ENCODE measurements at places on chromosomes 6 and 20. TPM values are rescaled to one million over a fixed set of nuclear protein-coding genes. Genes with fewer than 3 reads are reported as not detected.

The TRIM40 gene
- not detected for total RNA-seq

The NOTCH4 gene
- 1.6 TPM for total RNA-seq

The RSPH4A gene
- total RNA-seq: 0.32 TPM

The TFAP2D gene
- total RNA-seq: not detected

The DEFB124 gene
- not detected for total RNA-seq

The HBS1L gene
- 76.7 TPM for total RNA-seq

All from fibroblast of villous mesenchyme (primary cell).